AG04449 (cell line): ENCODE measurements at places on chromosomes 2 and 18.

DNA sequence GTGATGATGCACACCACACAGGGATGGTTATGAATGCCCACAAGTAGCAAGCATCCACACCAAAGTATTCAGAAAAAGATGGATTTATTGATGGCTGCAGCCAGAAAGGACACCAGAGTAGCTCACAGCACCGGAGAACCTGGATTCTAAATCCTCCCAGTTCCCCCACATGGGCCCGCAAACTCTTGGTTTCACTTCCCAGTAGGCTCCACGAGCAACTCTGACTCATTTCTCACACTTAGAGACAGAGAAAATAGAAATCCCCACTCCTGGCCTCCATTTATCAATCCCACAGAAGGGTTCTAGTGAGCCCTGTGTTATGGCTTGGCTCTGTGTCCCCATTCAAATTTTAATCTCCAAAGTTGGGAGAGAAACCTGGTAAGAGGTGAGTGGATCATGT is 426.7 kb upstream of the MYT1L start:
- DNase-seq, result no peak

DNA sequence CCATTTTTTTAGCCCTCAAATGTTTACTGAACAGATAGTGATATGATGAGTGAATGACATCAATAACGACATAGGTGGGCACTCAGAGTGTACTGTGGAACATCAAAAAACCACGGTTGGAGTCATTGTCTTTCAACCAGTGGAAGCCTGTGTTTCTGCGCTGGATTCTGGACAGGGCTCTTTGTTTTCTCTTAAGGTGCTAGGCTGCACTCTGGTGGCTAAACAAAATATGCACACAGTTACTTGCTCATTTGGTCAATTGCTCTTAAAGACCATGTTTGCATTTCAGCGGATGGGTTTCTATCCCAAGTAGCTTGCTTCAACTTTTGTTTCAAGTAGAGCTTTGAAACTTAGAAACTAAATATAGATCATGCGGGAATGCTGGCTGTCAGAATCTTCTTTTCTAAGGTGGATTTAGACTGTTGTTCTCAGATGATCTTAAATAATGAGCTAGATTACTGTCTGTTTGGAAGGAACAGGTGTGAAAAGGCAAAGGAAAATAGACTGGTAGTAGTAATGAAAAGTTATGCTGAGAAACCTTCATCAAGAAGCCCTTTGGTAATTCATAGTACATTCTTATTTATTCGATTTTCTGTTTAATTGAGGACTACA is 48.5 kb upstream of the LYPD6B start:
- peak; percentile 45 for DNase-seq

- peak; percentile 96 for DNase-seq
Observed at GRCh38 chr2:19796035-19796695, 105.6 kb downstream of the TTC32 start.

DNA sequence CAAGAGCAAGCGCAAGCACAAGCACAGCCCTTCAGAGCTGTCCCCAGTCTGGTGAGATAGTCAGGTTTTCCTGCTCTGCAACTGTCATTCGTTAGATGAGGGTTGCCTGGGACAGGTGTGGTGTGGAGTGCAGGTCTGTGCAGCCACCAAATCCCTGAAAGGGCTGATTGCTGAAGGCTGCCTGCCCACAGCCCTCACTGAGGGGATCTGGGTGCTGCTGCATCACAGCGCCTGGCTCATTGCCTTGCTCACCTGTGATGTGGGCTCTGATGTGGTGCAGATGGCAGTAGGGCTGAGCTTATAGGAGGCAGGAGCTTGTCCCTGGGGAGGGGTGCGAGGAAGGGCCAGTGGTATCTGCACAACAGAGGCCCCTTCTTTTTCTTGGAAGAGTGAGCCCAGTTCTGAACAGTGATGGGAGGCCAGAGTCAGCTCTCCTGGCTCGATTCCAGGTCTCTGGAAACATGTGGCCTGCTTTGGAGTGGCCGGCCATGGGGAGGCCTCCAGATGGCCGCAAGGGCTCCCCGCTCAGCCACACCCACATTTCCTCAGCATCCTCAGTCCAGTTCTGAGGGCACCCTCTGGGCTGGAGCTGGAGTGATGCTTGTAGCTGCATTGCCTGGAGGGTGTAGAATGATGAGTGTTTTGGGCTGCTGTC is 11.4 kb downstream of the UBE2F start:
- no peak for DNase-seq

DNA sequence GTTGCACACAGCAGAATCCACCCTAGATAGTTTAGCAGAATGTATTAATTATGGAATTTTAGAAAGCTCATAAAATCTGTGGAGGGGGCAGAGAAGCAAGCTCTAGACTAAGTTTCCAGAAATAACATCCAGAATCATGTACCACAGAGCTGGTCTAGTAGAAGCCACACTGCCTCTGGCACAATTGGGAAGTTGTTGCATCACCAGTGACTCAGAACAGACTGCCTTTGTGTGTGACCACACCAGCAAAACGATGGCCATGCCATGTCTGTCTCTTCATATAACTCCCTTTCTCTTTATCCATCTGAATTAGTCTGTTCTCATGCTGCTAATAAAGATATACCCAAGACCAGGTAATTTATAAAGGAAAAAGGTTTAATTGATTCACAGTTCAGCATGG is 158.9 kb downstream of the CCDC148 start:
- DNase-seq, result no peak

DNA sequence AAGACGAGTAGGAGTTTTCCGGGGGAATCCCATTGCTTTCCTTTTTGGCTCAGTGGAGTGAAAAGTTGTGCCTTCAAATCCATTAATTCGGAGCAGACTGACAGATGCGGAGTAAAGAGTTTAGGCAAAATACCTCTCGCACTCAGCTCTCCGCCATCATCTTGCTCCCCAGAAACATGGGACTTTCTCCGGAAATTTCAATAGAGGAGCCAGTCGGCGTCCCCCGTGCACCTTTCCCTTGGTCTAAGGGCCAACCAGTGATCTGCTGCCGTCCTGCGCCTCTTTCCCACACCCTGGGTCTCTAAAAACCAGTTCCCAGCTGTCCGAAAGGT is 318 bp downstream of the TYW5 start:
- no peak for DNase-seq

- no peak for DNase-seq
Observed at GRCh38 chr18:12420821-12421421, 13.2 kb downstream of the PRELID3A start.

DNA sequence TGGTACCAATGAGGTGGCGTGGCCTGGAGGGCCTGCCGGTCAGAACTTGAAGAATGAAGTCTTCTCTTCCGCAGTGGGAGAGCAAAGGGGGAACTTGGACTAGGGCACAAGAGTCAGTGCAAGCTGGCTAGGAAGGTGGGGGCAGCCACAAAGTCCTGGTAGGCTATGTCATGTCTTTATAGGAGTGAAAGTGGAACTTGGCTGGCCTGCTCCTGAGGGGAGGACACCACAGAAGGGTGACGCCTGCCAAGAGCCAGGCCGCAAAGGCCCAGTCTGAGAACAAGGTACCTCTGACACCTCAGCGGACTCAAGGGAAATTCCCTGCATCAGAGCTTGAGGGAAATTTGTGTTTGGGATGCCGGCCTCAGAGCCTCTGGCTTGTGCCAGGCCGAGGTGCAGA is 32.2 kb upstream of the MAP3K20 start:
- no peak for DNase-seq

DNA sequence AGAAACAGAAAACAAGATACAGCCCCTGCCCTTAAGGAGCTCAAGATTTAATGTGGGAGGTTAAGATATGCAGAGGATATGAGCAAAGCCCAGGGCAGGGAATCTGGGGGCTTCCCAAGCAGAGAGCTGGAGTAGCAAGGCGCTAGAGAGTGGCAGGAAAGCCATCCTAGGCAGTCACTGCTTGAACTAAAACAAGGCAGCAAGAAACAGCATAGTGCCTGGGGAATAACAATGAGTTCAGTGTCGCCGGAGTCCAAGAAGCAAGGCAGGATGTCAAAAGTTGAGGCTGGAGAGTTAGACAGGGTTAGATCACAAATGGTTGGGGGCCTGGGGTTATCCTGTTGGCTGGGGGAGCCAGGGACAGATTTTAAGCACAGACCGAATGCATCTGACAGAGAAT is 24.6 kb downstream of the CDH2 start:
- DNase-seq, result no peak

- DNase-seq, result no peak
Observed at GRCh38 chr2:206831442-206831995, 66.1 kb downstream of the FASTKD2 start.

- no peak for DNase-seq
Observed at GRCh38 chr2:161316701-161317100, 8.5 kb downstream of the PSMD14 start.

GRCh38 chr2:201402651-201403562 is 45.8 kb upstream of the FLACC1 start:
- DNase-seq, result peak; percentile 76
